Heart right ventricle (tissue), 16 donors: ENCODE measurements at places on chromosomes 1 and 21. TPM values are rescaled to one million over a fixed set of nuclear protein-coding genes. Genes with fewer than 3 reads are reported as not detected.

NHLH2 gene
- polyA plus RNA-seq = not detected

DNA sequence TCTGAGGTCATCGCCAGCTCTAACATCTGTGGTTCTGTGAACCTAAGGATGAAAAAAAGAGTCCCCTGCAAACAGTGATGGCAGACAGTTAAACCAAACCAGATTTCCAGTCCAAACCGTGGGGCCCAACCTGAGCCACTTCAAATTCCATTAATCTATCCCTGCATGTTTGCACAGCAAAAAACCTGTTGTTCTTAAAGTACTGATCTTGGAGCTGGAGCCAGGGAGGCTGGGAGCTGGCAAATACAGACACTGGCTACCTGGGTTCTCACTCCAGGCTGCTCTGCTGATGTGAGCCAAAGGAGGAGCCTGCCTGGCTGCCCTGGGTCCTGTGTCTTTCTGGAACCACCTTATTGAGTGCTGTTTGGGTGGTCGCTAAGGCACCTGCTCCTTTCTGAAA lies 16.4 kb downstream of the LDLRAD1 start:
- no peak for DNase-seq

DNA sequence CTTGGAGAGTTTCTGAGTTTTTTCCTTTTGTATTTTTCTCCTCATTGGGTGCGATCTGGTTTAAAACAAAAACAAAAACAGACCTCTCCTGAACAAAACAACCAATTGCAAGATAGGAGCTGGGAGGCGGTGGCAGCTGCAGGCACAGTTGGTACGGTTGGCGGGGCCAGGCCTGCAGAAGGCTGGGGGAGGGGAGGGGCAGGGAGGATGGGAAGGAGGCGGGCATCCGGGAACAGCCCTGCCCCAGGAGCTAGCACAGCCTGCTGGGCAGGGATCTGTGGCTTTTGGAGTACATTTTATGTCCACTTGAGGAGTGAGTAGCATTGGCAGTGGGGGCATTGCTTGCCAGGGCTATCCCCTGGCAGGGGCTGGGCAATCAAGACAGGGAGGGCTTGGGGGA lies 5.2 kb downstream of the CAPN9 start:
- DNase-seq = peak; percentile 21

DNA sequence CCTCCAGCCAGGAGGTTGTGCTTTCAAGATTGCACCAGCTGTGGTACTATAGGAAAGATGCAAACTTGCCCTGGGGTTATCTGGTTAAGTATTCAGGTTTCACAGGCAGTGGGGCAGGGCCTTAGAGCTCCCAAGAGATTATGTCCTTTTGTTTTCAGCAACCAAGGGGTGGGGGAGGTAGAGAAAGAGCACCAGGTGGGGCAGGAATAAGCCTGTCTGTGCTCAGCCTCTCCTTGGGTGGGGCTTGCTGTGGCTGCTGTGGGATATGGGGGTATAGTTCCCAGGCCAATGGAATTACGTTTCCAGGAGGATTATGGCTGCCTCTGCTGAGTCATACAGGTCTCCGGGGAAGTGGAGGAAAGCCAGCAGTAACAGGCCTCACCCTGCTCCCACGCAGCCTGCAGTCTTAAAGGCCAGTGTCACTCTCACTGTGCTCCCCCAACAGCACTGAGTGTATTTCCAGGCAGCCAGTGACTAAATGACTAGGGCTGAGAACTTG lies 508.6 kb downstream of the RWDD3 start:
- DNase-seq = peak; percentile 29

DNA sequence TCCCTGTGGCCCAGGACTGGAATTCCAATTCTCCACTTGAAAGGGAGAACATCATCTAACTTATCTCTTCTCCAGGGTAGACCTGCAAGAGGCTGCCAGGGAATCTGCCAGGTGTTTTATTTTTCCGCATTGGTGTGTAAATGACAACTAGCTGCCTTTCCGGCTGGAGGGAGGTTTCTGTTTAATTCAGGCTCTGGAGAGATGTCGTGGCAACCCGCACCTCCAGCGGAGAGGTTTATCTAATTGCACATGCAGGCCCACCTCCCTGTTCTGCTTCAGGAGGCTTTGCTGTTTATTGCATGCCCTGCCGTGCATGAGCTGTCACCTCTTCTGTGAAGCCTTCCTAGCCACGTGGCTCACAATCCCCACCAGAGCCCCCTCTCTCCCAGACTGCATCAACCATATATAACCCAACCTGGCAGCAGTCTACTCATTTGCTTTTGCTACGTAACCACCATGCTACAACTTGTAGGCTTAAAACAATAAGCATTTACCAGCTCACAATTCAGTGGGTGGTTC lies 151.6 kb downstream of the C1orf94 start:
- no peak for DNase-seq

DNA sequence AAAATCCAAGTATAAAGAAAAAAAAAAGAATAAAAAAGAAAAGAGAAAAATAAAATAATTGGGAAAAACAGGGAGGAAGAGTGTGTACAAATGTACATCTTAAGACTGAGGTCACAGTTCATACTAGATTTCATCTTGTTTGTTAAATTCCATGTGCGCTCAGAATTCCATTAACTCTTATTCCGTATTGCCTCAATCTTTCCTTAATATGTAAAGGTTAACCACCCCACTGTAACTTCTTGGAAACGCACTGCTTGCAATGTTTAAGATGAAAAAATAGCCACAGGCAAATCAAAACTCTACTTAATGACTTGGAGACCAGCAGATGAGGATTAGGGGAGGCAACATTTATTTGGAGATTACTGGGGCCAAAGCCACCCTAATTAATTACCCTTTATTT lies 23.9 kb upstream of the KCNE1 start:
- no peak for DNase-seq

- DNase-seq = no peak
These were observed 6.0 kb downstream of the TFF1 start for GRCh38 chr21:42360317-42360716.

DNA sequence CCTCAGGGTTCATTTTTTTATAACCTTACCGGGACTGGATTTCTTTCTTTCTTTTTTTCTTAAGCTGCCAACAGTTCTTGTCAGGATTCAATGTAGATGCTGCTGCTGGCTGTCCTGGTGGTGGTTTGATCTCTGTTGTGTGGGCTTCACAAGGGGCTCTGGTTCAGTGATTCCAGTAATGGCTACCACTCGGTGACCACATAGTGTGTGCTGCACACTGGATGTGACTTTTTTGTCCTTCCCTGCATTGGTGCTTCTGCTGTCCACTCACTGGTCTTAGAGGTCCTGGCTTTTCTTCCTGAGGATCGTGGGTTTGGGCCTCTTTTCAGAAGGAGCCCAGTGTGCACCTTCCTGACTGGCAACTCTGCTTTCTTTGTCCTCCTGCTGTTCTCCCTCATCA lies 18.5 kb downstream of the KCNK1 start:
- DNase-seq = no peak
